Stimulated activated CD4-positive, alpha-beta T cell treated with anti-CD3 and anti-CD28 coated beads, Interleukin-12 subunit alpha, Interleukin-12 subunit beta, amount 100 ng/mL, for 48 hours (primary cell): ENCODE measurements at places on chromosomes 4 and X.

GRCh38 chr4:40769266-40769665 lies 19.5 kb downstream of the NSUN7 start:
- DNase-seq: no peak

GRCh38 chrX:121642415-121642814 lies 595.0 kb downstream of the GLUD2 start:
- DNase-seq: no peak

DNA sequence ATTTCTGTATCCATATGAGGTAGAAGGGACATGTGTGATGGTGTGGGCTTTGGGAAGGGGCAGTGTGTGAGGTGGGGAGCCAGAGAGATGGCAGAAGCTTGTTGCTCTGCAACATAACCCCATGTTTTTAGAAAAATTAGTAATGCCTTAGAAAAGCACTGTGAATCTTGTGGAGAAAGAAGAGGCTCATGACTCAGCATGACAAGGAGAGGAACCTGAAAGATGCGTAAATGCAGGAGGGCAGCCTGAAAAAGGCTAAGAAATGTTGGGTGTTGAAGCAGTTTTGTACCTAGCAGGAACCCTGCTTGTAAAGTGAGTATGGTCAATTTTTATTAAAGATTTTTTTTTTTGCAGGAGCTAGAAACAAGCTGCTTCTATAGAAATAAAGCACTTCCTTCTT lies 59.8 kb downstream of the ARSJ start:
- no peak for DNase-seq

GRCh38 chr4:8305851-8306471 lies 36.4 kb downstream of the HTRA3 start:
- no peak for DNase-seq

- DNase-seq: no peak
Measured at GRCh38 chr4:109233570-109233969, 68.9 kb downstream of the COL25A1 start.

DNA sequence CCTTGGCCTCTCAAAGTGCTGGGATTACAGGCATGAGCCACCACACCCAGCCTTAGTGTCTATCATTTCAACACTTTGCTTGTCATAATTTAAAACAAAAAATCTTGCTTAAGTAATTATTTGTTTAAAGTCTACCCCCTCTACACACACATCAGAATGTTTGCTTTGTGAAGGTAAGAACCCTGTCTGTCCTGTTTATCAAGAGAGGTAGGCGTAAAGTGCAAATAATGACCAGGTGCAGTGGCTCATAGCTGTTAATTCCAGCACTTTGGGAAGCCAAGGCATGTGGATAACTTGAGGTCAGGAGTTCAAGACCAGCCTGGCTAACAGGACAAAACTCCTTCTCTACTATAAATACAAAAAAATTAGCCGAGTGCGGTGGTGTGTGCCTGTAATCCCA lies 326.7 kb upstream of the CLNK start:
- no peak for DNase-seq

DNA sequence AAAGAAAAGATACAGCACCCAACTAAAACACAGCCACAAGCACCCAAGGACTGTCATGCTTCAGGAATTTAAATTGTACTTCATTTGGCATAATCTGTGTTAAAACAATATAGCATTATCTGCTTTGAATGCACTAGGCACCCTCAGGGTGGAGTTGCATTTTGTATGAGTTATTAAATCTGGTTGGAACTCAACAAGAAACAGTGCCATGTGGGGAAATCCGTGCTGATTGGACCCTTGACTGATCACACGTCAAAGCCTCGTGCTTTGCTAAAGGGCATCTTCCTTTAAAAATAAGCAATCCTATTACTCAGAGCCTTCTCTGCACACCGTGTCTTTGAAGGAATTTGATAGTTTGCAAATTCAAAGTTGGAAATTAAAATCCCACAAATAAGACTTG lies 35.4 kb downstream of the IGFBP7 start:
- DNase-seq: no peak

DNA sequence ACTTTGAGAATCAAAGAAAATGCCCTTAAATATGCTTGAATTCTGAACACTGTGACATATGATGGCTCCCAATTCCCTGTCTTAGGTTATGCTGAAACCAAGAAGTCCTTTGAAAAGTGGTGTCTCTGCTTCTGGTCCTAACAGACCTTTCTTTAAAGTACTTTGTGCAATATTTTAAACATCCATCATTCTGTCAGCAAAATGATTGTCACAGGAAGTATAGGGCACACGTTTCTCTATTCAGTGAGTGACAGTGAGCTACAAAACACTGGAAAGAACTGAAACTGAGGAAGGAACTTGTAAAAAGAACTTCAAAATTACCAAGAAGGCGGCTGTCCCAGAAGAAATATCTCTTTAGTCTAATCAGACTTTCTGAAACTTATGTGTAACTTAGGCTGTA lies 12.2 kb upstream of the NUP54 start:
- DNase-seq: no peak
